ENCODE measurements at places on chromosomes 1 and 21.

GRCh38 chr1:245105815-245106410 lies 48.9 kb upstream of the KIF26B start:
- no peak for DNase-seq

DNA sequence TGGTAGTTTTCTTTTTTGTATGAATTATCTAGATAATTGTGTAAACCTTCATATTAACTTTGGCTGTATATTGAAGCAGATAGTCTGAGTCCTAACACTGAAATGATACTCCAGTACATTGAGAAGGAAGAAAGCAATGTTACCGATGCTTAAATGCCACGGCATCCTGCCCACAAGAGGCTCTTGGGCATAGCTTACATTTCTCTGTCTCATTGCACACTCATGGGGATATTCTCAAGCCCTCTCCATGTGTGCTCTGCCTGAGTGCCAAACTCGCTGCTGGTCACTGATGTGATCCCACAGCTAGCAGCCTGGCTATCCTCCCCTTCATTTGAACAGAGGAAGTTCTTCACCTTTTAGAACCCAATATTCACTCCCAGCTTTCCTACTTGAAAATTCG lies 179.4 kb downstream of the TGFB2 start:
- no peak for DNase-seq

DNA sequence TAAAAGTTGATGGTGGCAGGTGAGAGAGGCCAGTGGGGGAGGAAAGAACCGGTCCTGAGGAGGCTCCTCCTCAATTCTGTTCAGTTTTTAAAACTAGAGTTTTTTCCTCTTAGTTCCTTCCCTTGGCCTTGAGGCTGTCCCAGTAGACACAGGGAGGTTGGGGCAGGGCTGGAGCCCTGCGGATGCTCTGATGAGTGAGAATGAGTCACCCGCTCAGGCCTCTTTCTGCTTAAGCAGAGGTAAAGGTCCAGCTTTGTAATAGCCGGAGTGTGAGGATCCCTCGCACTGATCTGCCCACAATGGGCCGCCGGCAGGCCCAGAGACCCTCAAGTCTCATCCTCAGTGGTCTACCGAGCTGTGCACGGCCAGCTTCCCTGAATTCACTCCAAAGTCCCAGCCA lies 49.6 kb upstream of the IRF2BP2 start:
- peak; percentile 32 for DNase-seq

- no peak for DNase-seq
Measured at GRCh38 chr1:186236921-186237320, 138.1 kb downstream of the TPR start.

DNA sequence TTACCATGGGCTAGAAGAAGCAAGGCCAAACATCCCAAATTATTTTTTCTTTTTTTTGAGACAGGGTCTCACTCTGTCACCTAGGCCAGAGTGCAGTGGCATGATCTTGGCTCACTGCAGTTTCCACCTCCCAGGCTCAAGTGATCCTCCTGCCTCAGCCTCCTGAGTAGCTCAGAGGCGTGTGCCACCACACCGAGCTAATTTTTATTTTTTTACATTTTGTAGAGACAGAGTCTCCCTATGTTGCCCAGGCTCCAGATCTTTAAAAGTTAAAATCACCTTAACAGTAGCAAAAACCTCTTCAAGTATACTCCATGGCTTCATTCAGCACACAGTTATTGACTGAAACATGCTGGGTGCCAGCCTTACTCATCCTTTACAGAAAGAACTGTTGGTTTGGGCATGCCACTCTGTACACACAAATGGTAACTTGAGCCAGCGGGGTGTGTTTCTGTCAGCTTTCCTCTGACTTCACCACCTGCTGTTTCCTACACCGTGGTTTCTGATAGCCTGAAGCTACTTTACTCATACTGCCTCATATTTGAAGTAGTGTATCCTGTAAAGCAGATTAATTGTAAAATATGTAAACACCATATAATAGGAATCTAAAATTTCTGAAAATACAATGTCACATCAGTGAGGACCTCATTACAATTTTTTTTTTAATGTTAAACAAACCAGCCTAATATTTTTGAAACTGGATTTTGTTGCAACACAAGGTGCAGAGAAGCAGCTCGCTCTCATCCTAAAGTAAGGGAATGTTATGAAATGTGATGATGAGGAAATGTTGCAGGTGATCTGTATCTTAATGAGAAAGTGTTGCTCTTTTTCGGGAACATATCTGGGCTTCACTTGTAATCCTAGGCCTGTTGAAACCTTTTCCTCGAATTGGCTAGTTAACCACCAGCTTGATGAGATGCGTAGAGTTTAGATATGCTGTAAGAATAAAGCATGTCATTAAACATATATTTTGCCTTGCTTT lies 113.9 kb downstream of the ATP5PO start:
- no peak for DNase-seq

DNA sequence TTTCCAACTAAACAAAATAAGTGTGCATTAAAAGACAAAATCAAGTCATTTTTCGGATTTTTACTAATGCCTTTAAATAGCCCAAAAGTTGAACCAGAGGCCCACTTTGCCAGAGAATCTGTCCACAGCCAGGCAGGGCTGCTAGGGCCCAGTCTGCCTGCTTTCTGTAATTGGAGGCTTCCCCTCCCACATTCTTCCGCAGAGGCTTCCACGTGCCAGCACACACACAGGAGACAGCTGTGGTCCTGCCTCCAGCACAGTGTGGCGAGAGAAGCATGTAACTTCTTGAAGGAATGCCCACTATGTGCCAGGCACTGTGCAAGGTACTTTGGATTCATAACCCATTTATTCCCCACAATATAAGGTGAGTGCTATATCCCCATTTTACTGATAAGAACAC lies 11.3 kb upstream of the PDZK1IP1 start:
- no peak for DNase-seq

DNA sequence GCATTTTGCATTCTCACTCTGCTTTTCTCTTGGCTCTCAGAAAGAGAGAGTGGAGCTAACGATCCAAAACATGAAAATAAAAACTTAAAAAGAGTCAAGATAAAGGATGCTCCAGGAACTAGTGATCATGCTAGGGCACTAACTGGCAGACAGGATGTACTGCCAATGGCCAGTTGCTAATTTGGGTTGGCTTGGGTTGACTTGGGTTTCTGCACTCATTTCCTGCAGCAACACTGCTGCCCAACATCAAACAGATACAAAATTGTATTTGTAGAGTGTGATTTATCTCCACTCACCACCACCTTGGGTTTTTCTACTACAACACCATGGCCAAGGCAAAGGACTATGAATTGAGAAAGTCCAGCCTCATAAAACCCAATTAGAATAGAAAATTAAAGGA lies 662.3 kb upstream of the PTBP2 start:
- no peak for DNase-seq

DNA sequence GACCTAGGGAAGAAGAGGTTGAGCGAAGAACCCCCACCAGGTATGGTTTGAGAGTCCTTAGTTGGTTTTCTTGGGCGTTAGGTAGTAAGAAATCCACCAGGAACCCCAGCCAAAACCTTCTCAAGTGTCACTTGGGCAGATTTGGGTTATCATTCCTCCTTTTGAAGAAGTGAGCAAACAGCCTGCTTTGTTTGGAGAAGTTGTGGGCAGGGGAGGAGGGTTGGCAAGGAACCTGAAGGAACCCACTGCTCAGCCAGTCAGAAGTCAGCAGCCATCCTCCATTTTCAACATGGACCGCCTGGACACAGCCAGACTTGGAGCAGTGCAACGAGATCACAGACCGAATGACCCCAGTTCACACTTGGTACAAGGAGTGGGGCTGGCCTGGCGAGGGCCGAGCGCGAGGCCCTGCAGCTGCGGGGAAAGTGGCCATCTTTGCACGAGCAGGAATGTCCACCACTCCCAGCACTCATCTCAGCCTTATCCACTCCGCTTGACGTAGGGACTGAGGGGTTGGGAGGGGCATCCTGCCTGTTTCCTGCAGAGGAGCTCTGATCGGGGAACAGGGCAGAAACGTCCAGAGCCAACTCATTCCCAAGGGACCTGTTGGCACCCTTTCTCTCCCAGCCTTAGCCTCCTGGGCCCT lies 7.2 kb downstream of the ADPRS start:
- no peak for DNase-seq

DNA sequence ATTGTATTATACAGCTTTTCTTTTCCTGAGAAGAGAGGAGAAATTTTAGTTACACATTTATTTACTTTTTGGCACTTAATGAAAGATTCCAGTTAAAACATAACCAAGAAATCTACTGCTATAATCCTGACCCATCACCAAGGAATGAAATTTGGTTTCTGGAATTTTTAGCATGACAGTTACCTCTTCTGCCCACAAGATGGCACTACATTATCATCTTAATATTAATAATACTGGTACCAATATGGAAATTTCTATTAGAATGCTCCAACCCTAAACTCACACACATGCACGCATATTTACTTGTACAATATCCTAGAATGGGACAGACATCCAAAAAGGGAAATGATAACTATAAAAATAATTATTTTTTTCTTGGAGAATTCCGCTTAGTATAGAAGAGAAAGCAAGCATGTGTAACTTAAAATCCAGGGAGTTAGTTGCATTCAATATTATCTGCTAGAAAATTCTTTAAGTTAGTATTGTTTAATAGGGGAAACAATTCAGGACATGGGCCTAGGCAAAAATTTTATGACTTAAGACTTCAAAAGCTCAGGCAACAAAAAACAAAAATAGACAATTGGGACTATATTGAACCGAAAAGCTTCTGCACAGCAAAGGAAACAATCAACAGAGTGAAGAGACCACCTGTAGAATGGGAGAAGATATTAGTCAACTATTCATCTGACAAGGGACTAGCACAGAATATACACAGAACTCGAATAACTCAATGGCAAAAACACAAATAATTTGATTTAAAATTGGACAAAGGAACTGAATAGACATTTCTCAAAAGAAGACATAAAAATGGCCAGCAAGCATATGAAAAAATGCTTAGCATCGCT lies 37.4 kb downstream of the MAP3K21 start:
- no peak for DNase-seq

DNA sequence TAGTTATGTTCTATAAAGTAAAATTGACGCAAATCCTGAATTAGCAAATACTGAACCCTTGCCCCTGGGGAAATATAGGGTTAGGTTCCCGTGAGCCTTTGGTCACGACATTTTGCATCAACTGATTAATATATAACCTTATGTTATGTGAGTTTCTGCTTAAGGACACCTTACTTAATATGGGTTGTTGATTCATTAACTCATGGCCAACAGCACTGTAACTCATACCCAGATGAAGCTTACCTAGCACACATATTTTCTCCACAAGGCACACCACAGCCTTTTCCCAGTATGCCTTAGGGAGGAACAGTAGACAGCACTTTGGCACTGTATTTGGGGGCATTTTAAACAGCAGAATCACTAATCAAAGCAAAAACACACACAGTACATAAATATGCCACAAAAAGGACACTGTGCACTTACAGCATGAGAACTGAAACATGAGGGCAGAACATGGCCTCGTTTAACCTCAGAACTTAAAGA lies 15.1 kb downstream of the INAVA start:
- no peak for DNase-seq

DNA sequence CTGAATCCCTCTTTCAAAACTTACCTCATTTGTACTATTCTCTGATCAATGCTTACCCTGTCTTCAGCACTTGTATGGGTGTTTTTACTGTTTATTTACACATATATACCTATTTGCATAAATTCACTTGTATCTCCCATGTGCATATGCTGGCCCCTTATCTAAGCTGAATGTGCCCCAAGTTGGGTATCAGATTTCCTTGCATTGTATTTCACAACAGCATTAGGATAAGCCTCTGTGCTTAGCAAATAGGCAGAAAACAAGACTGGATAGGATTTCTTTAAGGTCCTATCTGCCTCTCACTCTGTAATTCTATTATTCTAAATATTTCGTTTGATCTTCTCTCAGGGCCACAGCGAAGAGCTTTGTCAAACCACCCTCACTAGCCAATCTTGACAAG lies 45.9 kb upstream of the IPO9 start:
- no peak for DNase-seq

DNA sequence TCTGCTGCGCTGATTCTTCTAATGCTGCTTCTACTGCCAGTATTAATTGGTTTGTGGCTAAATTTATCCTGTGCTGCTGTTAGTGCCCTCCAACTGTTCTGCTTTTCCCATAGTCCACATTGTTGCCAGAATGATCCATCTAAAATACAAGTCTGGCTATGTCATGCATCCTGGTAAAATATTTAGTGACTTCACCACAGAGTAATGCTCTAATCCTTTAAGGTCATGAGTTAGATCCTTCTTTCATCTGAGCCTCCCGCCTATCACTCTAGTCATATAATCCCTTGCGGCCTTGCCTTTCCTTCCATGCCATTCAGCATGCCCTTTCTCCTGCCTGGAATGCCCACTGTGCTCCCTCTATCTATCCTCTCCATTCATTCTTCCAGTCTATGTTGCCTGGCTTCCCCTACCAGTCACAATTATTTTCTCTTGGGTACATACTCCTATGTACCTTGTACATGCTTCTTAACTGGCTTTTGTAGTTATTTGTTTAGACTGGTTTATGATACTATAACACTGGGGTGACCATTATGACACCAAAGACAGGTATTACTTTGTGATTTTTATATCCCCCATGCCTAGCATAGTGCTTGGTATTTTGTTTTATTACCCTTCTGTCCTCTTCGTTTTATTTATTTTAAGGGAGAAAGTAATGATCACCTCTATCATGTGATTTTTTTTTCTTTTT lies 144.0 kb downstream of the MAGI3 start:
- DNase-seq: no peak

GRCh38 chr1:207405814-207406213 lies 48.3 kb upstream of the CR2 start:
- DNase-seq: no peak

- peak; percentile 88 for DNase-seq
Measured at GRCh38 chr21:32520875-32521735, 64.2 kb downstream of the TCP10L start.

DNA sequence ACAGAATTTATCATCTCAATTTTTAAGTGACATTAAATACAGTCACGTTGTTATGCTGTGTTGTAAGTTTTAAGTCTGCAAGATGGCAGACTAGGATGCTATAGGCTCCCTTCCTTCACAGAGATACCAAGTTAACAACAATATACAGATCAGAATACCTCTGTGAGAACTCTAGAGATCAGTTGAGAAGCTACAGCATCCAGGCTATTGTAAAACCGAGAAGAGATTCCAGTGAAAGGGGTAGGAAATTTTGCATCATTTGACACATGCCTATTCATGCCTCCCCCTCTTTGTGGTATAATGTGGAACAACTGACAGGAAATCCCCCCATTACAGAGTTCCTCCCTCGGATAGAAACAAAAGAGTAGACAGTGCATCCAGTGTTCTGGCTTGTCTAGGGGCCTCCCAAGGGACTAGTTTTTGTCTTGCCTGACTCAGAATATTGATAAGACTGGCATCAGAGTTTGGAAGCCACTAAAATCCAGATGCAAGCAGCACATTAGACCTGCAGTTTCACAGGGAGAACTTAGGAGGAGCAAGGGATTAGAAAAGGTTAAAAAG lies 80.6 kb downstream of the LBR start:
- DNase-seq: no peak

GRCh38 chr21:34523019-34523555 lies 11.1 kb upstream of the KCNE1 start:
- no peak for DNase-seq

GRCh38 chr1:5273280-5274003 lies 619.0 kb downstream of the AJAP1 start:
- DNase-seq: no peak
